Pons (tissue), 1 donor: ENCODE measurements at places on chromosomes 5 and 9.
A peak's percentile ranks its signal among the peaks of the same experiment; 100 is the strongest.

DNA sequence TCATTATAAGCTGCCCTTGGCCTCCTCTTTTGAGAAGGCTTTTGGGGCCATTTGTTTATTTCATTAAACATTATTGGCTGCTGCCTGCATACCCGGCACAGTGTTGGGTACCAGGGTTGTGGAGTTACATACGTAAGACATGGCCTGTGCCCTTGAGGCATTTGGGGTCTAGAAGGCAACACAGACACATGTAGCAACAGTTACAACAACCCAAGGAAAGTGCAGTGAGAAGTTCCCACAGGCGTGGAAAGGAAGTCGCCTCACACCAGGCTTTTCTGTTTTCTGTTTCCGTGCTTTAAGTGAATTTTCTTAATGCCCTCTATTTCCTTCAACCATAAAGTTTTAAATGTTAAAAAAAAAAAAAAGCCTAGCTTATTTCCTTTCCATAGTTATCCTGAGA lies 47.4 kb downstream of the GALNT10 start:
- no peak for DNase-seq

- DNase-seq: no peak
These were observed 82.3 kb upstream of the EPB41L4B start for GRCh38 chr9:109403116-109403515.

DNA sequence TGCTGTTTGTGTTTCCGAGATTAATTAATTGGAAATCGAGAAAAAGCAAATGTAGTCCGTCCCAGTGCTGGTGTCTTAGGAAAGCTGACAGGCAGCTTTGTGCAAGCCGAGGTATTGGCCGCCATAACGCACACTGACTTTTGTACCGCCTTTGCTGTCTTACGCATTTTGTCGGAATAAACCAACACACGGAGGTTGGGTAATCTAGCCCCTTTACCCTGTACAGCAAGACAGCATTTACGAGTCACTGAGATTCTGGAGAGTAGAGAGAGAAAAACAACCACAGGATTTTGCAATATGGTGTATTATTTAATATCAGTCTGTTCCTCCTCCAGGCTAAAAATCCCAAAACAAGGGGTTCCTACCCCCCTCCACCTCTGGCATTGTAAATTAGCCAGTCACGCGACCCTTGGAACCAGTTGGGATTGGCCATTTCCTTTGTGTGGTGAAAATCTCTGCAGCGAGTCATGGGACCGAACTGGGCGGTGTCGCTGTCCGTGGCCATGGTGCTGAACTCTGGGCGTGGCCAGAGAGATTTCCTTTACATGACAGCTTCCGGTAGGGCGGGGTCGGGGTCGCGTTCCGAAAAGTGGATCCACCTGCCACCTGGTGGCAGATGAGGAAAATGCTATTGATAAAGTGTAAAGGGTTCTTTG lies 10.3 kb upstream of the PCDHB1 start:
- peak; percentile 97 for DNase-seq

- no peak for DNase-seq
These were observed 23.3 kb downstream of the SPRY4 start for GRCh38 chr5:142301540-142301939.

DNA sequence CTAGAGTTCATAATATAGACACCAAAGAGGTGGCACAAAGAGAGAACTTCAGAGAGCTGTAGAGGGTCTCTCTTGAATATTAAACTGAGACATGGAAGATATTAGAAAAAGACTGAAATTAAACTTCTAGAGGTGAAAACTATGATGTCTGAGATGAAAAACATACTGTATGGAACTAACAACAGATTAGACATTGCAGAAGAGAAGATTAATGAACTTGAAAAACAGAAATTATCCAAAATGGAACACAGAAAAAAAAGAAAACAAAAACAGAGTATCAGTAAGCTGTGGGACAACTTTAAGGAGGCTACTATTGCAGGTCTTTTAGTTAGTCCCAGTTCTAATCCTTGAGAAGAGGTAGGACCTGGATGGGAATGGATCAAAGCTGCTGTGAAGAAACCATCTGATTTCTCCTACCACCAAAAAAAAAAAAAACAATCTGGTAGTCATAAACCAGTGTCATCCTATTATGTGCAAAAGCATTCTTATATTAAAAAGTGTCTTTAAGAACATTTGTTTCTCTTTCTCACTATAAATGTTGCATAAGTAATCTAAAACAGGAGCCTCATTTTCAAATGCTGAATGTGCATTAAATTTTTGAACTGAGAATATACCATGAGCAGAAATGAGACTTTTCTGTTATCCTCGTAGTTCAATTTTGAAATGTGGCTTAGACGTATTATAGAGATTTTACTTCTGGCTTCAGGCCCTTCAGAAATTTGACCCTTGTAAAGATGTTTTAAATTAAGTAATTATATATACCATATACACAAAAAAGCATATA lies 96.2 kb downstream of the ERMP1 start:
- DNase-seq: no peak

DNA sequence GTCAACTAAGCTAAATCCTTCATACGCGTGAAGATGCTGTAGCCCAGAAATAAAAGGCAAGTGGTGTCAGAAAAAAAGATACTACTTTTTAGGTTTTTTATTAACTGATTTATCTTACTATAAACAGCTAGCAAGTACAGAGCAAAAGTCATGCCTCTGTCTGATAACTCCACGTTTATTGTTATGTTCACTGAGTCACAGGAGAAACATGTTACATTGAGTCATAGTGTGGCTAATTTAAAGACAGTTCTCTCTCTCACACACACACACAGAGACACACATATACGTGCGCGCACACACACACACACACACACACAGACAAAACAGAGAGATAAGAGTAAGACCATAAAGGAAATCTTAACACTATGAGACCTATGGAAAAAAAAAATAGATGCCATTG lies 770.0 kb upstream of the CDH10 start:
- no peak for DNase-seq

GRCh38 chr9:99513441-99514112 lies 291.5 kb downstream of the SEC61B start:
- peak; percentile 37 for DNase-seq

- DNase-seq: no peak
These were observed 81.1 kb upstream of the NR3C1 start for GRCh38 chr5:143484601-143485000.

- peak; percentile 80 for DNase-seq
These were observed at the start of gene LURAP1L for GRCh38 chr9:12774861-12775678. LURAP1L (plus strand) TSS chr9:12775020; CDS start chr9:12775716, 696 bp downstream.

DNA sequence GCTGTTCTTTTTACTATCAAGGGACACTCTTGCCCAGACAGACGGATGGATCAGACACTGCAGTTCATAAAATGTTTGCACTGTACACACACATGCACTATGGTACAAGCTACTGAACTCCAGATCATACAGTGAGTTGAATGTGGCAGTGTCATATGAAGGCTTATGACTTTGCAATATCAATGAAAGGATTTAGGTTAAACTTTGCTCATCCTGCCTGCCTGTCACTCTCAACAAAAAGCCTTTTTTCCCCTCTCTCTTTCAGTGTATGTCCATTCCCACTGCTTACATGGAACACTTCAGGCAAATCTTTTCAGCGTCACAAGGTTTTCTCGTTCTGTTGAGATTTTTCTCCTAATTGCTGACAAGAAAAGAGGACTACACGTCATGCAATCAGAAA lies 97.4 kb downstream of the BNC2 start:
- DNase-seq: no peak

- no peak for DNase-seq
These were observed 28.6 kb downstream of the SPRY4 start for GRCh38 chr5:142295960-142296860.

DNA sequence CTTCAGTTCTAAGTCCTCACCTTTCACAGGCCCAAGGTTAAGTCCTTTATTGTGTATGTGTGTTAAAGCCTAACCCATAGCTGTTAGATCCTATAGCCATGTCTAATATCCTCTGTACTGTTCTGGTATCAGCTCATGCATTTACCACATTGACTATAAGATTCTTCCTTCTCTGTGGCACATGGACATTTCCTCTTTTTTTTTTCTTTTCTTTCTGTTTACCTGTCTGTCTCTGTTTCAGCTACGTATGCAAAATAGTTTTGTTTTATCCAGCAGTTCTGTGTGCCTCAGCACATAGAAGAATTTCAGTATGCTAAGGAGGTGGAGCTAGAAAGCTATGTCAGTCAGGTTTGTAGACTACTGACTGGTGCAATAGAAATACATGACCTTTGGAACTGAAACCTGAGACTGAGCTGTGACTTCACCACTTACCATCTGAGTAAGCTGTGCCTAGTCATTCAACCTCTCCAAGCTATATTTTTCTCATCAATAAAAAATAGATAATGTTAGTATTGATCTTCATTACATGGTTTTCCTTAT lies 155.6 kb upstream of the VLDLR start:
- no peak for DNase-seq

GRCh38 chr5:174589599-174589998 lies 134.8 kb upstream of the MSX2 start:
- no peak for DNase-seq

GRCh38 chr5:117999939-118000549 lies 988.3 kb downstream of the DTWD2 start:
- no peak for DNase-seq

GRCh38 chr9:3241290-3241689 lies 284.5 kb downstream of the RFX3 start:
- peak; percentile 12 for DNase-seq

GRCh38 chr5:129718471-129719090 lies 29.3 kb upstream of the MINAR2 start:
- DNase-seq: no peak

DNA sequence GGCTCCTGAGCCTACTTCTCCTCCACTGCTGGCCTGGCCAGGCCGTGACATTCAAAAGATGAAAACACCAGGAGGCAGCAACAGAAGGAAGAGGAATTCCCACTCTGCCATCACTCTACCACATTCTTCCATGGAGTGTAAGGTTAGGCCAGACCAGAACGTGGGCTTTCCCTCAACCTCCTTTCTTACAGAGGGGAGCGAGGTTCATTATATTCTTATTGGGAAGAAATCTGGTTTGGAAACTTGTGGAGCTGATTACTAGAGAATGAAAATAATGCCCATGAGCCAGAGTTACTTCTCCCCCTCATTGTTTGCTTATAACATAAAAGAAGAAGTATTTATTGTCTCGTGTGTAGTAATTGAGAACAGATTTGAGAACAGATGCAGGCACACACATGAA lies 136.3 kb upstream of the BASP1 start:
- no peak for DNase-seq

DNA sequence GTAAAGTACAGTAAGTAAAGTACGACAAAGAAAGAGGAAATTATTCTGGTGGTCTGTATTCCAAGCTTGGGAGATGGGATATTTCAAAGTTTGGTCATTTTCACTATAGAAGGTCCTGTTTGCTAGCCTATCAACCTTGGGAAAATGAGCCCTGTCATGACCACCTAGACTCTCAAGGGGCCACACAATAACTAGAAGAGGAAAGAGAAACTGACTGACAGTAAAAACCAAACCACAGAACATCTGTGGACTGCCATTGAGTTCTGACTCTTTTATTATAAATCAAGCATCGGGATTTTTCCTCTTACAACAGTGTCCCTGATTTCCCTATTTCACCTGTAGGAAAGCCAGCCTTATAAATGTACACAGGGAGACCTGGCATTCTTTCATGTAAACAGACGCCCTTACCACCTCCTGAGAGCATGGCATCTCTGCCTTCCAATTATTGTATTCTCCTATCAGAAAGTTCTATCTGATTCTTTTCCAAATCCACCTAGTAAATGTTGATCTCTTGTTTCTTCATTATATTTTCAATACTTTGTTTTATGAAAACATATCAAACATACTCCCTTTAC lies 80.0 kb downstream of the ZNF622 start:
- DNase-seq: no peak

DNA sequence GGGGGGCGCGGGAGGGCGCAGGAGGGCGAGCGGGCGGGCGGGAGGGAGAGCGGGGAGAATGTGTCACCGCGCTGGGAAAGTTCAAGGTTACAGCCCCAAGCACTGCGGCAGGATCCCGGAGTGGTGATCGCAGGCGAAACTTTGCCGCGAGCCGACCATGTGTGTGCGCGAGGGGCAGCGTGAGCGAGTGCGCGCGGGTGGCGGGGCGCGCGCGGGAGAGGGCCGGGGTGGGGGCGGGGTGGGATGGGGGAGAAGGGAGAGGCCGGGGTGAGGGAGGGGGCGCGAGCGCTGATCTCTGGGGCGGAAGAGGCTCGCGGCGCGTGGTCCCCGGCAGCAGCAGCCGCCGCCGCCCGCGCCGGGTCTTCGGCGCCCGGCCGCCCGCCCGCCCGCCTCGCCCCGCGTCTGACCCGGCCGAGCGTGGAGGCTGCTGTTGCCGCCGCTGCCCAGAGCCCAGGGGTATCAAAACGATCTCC lies at the start of gene NFIB:
NFIB (minus strand) TSS at position 191 of the 473 bp plus-strand sequence. CDS start 630 bp downstream, outside the sequence.
- peak; percentile 44 for DNase-seq

DNA sequence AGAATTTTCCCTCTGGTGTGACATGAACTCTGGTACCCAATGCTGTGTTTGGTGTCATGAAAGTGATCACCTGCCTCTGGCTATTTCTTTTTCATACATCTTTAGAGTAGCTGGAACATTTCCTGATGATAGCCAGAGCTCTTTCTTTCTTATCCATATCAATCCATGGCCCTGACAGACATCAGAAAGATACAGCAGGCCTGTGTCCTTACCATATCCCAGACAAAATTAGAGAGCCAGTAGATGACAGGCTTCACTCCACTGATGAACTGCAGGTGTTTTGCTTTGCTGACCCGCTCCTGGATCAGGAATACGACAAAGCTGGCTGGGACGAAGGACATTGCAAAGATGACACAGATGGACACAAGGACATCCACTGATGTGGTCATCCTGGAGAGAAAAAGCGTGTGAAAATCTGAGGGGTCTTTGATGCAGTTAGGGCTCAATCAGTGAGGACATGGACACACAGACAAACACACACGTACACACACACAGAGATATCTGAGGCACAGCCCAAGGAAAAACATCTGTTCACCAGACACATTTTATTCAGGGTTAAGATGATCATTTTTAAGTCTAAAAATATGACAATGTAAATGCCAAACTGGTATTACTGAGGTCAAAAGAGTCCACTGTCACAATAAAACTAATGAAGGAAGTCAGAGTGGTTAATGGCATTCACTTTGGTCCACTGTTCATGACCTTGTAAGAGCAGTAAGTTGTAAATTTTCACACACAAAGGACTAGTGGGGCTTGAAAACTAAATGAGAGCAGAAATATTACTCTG lies 34.5 kb downstream of the NIPSNAP3B start:
- DNase-seq: no peak

DNA sequence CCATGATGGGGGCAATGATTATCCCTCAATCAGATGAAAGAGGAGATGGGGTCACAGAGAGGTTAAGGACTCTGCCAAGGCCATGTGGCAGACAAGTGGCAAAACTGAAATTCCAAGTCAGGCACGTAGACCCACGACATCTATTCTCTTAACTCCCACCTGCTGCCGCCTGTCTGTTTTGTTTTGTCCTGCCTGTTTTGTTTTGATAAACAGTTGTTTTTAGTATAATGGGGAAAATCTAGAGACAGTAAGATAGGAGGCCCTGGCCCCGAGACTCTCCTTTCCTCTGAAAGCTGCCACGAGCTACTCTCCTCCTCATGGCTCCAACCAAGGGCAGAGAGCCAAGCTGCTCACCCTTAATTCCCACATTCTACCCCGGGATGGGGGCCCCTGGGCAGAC lies 4.9 kb downstream of the FSTL4 start:
- no peak for DNase-seq

- DNase-seq: no peak
These were observed 49.7 kb downstream of the NKD2 start for GRCh38 chr5:1058083-1058945.

GRCh38 chr9:1941989-1942388 lies 73.2 kb upstream of the SMARCA2 start:
- no peak for DNase-seq

- peak; percentile 80 for DNase-seq
These were observed 19.2 kb upstream of the CD180 start for GRCh38 chr5:67215519-67216471.
